SK-N-SH treated with all-trans-retinoic acid at 6 μM for 48 hours (cell line): ENCODE measurements at places on chromosomes 11 and 22.
A peak's percentile ranks its signal among the peaks of the same experiment; 100 is the strongest.

DNA sequence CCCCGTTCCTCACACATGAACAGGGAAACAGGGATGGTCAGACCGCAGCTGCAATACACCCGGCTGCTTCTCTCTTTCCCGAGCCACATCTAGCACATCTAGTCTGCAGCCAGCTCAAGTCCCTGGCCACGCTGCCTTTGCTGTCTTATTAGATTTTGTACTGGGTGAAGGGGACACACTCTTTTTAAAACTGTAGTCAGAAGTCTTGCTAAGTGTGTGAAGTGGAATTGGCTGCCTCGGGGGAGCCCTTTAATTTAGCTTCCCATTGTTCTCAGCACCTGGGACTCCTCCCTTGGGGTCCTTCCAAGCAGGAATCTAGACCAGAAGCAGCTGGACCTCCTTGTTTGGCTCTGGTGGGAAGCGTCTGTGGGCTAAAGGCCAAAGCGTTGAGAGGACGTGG is 420.0 kb downstream of the CTTN start:
- no peak for ATAC-seq

DNA sequence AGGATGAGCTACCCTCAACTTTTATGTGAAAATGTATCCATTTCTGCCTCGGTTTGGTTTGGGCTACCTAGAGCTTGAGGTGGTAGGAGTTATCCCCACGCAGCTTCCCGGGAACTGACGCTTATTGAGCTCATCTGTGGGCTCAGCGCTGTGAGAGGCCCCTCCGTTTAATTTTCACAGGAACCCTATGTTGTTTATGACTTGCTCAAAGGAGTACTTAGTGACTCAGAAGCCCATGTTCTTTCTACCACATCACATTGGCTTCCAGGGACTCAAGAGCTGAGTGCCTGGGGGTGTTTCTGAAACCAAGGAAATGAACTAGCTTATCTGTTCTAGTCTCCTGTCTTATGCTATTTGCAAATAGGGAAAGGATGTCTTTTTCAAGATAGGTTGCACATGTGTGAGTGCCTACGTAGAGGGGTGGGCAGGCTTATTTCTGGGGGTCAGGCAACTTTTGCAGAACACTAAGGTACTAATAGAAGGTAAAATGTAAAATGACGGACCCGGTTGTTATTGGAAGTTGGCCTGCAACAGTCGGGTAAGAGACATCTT is 40.5 kb downstream of the MICAL2 start:
- ATAC-seq, result no peak

GRCh38 chr11:122453586-122453985 is 201.9 kb upstream of the UBASH3B start:
- no peak for ATAC-seq

DNA sequence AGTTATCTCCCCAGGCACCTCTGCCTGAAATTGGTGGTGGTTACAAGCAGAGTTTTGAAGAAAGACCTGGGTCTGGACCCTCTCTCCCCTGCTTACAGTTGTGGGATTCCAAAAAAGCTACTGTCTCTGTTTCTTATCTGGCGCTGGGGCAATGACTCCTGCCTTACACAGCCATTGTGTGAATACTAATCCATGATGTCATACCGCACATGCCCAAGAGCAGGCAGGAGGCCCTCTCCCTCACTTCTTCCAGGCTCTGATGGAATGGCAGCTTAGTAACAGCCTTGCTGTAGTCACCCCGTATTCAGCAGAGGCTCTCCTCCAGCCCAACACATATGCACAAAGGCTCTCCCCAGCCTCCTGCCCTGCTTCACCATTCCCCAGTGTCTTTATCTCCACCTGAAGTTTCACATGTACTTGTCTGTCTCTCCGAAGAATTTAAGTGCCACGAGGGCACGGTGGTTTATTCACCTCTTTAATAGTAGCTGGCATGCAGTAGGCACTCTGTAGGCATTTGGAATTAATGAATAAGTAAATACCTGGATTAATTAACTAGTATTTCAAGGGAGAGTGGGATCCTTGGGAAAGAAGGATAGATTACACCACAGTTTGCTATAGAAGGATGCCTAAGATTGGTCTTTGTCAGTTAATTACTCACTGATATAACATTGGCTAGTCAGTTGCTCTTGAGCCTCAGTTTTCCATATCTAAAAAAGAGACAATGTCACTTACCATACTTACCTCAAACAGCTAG is 165.6 kb downstream of the ETS1 start:
- ATAC-seq, result peak; percentile 41

- no peak for ATAC-seq
These were observed 45.3 kb downstream of the PC start for GRCh38 chr11:66912911-66913310.

DNA sequence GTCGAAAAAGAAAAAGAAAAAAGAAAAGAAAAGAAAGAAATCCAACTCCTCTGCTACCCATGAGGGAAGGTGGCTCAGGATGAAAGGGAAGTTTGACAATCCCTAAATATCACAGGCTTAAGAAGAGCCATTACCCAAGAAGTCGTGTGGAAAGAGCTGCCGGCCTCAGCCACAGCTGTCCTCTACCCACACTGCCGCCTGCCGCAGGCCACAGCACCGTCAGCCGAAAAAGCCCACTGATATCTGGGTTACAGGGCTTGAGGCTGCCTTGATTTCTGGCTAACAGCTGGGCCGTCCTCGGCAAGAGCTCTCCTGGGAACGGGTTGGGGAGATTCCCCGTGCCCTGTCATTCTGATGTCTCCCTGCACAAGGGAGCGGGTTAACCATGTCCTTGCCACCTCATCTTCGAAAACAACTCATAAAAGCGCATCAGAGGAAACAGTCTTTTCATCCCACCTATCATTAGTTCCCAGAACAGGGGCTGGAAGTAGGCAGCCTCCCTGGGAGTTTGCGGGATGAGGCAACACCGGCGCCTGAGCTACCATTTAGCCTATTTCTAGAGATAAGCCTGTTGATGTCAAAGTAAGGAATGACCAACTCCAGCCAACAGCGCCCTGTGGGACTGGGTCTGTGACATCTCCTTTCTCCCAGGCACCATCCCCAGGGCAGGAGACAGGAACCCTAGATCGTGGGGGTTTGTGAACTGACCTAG is 21.8 kb upstream of the SNX32 start:
- no peak for ATAC-seq

GRCh38 chr11:66881451-66881835 is 24.6 kb downstream of the LRFN4 start:
- ATAC-seq, result no peak

- ATAC-seq, result no peak
These were observed 29.8 kb upstream of the TMEM41B start for GRCh38 chr11:9344061-9344680.

GRCh38 chr22:43441751-43442150 is 29.9 kb downstream of the MPPED1 start:
- no peak for ATAC-seq

GRCh38 chr11:102927624-102927990 is 27.9 kb downstream of the MMP13 start:
- ATAC-seq, result no peak

GRCh38 chr11:46889251-46889650 is 29.1 kb downstream of the LRP4 start:
- no peak; the same call in 2 of the 3 replicates for ATAC-seq

DNA sequence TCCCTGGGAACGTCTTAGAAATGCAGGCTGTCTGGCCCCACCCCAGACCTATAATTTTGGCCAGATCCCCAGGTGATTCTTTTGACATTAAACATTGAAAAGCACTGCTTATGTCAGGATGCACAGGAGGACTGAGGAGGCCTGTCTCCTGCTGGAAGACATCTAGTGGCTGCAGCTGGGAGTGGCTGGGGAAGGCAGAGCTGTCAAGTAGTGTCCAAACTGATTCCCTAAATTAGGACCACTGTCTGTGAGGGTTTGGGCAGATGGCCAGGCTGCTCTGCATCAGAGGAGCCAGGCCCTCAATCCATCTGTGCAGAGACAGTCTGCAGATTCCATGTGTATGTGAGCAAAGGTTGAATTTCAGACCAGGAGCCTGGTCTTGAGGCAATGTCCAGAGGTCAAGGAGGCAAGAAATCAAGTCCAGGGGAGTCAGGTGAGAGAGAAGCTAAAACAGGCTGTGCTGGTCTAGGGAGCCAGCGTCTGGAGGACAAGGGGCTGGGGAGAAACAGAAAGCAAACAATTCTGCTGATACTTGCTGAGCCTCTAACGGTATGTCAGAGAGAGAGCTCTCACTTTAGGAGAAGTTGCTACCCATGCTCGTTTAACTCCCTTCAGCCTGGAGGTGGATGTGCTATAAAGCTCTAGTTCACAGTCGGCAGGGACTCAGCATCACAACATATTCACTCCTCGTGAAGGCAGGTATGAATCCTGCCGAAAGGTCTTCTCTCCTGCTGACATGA is 15.3 kb upstream of the SYTL2 start:
- peak; percentile 69 for ATAC-seq

- no peak for ATAC-seq
These were observed 75.9 kb downstream of the BARX2 start for GRCh38 chr11:129451524-129451923.

- ATAC-seq, result peak; percentile 90
These were observed 15.2 kb upstream of the NUP160 start for GRCh38 chr11:47863189-47863897.

DNA sequence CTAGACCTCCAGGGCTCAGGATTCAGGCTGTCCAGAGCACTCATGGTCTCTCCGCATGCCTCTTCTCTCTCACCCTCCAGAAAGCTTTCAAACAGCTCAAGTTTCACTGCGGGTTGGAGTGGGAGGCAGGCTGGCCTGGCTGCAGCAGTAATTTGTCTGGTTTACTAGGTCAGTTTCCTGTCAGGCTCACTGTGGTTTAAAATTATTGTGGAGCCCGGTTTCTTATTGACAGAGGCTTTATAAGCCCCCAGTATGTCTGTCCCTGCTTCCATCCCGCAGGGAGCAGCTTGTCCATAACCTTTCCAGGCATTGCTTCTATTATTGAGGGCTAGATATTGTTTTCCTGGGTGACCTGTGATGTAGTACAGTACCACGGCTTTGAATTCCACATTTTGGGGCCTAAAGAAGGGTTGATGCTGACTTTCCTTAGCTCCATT is 235.3 kb upstream of the SORL1-AS1 start:
- peak; percentile 98 for ATAC-seq

- no peak for ATAC-seq
These were observed 17.2 kb upstream of the MPZL2 start for GRCh38 chr11:118281284-118281683.

DNA sequence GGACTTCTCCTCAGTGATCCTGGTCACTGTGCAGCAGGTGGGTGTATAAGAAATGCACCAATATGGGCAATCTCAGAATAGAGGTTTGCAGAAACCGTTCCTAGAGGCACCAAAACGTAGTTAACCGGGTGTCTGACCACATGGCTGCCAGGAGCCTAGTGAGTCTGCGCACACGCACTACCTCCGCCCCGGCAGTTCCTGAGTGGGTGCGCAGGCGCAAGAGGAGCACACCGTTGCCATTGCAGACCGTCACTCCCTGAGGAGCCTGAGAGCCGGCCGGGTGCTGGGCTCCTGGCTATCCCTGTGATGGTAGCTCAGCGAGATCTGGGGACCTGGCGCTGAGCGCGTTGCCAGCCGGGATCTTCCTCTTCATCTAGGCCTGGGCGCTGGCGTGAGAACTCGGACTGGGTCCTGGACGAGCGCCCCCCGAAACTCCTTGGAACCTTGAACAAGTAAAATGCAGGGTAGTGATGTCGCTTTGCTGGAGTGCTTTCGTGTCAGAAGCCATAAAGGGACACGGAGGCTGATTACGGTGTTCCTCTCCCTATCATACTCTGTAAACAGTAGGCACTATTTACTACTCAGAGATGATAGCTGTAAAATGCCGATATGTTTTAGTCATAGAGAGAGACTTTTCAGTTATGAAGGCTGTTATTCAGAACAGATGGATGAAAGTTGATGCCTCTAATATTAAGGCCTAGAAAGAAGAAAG is at the start of gene MS4A13:
Gene MS4A13 (plus strand): TSS at position 249 of the 712 bp plus-strand sequence. CDS start 2,692 bp downstream, outside the sequence.
- ATAC-seq, result peak; percentile 66

DNA sequence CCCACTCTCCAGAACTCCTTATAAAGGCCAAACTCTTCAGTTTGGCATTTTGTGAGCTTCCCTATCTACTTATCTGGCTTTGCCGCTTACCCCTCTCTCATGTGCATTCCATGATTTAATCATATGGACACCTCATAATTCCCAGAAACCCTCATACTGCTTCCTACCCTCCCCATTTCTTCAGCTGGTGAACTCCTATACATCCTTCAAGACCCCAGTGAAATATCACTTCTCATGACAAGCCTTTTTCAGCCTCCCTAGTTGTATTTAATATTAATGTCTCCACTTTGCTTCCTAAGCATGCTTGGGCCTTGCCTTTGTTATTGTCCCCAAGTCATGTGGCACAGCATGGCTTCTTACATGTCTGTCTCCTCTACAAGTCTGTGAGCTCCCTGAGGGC is 13.7 kb upstream of the TSPAN18 start:
- ATAC-seq, result no peak

DNA sequence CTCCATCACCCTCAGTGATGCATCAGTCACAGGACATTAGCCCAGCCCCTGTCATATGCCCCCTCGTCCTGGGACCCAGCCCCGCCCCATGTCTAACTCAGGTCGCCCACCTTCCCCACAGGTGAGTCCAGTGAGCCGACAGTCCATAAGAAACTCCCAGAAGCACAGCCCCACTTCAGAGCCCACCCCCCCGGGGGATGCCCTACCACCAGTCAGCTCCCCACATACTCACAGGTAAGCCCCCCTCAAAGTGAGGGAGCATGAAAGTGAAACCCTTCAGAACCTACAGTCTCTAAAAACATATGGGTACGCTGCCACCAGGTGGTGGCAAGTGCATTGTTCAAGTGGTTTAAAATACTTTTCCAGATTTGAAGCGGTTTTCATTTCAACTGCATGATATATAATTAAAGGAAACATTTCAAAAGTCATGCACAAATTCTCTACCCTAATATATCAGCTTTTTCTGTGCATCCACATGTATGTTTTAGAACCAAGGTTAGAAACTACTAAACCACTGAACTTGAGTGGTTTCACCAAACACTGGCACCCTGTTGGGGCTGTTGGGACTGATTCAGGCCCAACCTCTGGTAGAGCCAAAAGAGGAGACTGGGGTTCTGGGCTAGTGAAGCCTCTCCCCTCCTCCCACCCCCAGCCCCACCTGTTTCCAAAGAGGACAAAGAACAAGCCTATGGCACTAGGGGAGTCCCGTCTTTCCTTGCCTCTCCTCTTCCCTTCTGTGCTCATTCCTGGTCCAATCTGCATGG is 17.3 kb downstream of the EPS8L2 start:
- peak; percentile 40 for ATAC-seq

GRCh38 chr11:43681401-43681942 is 934 bp downstream of the HSD17B12 start:
- ATAC-seq, result no peak

DNA sequence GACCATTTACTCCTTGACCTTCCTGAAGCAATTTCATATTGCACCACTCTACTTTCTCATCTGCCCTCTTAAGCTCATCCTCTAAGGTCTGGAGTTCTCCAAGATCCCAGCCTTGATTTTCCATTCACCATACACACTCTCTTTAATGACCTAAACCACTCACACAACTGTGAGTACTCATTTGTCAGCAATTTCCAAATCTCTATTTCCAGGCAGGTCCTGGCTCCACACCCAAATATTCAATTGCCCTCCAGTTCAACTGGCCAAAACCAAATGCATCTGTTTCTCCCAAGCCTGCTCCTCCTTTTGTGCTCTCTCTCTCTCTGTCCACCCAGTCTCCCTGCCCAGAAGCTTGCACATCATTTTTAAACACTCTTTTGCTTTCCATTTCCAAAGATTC is 39.6 kb downstream of the NEU3 start:
- no peak for ATAC-seq
